HS-5 (cell line): ENCODE measurements at places on chromosomes 12 and 14.

DNA sequence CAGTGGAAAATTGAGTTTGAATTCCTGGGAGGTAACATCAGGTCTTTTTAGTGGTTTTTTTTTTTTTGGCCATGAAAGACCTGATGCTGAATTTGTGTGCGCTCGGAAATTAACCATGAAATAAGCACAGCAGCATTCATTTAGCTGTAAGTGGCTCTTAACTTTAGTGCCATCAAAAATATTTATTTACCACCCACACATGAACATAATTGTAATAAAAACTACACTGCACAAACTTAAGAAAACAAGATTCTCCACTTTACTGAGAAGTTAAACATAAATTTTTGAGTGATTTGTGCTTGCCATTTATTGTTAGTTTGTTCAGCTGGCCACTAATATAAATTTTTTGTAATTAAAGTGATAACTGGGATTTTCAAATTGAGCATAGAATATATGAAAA lies 2.4 kb downstream of the SLC41A2 start:
- DNase-seq = no peak

DNA sequence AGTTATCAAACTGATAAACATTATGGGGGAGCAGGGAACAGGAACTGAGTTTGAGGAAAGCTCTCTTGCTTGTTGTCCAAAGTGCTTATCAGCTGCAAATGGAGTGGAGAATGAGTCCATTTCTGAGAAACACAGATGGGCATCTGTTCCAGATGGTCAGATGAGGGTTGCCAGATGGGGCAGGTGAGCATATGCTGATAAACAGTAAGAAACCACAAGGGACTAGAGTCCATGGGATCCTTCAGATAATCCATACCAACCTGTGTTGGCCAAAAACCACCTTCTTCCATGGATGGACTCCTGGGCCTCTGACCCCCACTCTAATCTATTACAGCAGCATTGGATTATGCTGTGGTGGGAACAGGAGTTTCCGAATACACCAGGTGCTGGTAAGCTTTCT lies 38.3 kb downstream of the GNS start:
- DNase-seq = no peak

DNA sequence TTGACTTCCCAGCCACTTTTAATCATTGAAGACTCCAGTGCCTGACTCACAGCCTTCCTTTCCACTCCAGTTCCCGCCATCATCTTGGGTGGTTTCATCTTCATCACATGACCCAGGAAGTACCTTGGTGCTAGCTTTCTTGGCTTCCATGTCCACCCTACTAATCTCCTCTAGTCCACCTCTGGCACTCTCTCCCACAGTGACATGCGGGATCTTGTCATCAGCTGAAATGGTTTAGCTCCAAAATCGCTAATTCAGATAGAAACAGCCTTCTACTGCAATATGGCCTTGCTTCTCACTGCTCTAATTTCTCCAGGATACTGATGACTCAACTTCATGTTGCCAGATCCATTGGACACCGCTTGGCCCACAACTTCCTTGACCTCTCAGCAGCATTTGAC lies 24.5 kb downstream of the WDR20 start:
- DNase-seq = no peak

DNA sequence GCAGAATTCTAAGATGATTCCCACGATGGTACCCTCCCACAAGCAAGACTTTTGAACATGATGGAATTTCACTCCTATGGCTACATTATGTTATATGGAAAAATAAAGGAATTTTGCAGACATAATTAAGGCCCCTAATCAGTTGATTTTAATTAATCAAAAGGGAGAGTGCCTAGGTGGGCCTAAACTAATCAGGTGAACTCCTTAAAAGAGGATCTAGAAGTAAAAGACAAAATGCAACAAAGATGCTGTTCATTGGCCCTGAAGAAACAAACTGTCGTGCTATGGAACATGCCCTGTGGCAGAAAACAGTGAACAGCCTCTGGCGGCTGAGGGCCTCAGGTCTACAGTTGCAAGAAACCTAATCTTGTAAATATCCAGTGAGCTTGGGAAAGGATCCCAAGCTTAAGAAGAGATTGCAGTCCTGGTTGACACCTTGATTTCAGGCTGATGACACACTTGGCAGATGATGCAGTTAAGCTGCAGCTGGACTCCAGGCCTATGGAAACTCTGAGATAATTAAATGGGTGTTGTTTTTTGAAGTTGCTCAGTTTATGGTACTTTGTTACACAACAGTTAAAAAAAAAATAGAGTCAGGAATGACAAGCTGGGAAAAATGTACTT lies 13.8 kb downstream of the TMCC3 start:
- no peak for DNase-seq
